ENCODE measurements at places on chromosomes 5 and 9.

- no peak for DNase-seq
Observed at GRCh38 chr9:97981846-97982682, 1.1 kb upstream of the ANP32B start.

DNA sequence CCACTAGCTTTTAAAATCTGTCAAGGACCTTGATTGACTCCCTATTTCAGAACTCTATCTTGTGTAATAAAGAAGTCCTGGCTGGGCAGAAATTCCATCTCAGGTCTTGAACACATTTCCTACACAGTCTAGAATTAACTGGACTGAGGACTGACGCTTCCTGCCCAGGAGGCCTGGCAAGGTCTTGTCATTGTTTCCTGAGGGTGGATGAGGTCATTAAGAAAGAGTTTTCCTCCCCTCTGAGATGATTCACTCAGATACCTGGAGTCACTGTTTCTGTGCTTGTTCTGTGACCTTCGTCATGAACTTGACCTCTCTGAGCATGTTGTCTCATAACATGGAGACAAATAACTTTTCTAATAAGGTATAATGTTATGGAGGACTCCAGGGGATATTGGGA lies 10.0 kb downstream of the MTAP start:
- DNase-seq: no peak

- DNase-seq: peak; percentile 88
Observed at GRCh38 chr5:181246276-181247049, 2.8 kb upstream of the RACK1 start.

- DNase-seq: peak; percentile 44
Observed at GRCh38 chr5:1488882-1489680, 34.7 kb downstream of the LPCAT1 start.

DNA sequence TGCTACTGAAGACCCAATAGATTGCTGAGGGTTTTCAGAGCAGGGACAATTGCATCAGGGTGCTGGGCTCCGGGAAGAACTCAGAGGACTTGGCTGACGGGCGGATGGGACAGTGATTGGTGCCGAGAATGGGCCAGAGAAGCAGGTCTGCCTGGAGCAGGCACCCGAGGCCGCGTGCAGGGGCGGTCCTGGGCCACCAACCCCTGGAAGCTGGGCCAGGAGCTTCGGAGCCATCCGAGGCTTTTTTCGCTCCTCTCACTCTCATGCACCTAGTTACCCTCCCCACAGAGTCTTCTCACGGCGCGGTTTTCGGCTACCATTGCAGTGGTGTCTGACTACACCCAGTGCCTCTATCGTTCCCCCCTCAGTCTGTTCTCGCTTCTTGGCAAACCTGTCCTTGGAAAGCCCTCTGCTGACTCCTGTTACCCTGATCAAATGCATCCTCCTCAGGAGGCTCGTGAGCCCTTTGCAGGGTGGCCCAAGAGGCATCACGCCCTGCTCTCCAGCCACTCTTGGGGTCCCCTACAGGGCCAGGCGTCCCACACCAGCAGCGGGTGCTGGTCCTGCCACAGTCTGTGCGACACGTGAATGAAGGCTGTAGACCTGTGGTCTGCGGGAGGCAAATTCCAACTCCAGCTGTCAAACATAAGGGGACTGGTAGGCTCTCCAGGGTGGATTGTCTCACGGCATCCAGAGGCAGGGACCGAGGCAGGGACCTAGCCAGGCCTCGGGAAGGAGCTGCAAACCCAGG lies 1.2 kb upstream of the CLPTM1L start:
- no peak for DNase-seq

DNA sequence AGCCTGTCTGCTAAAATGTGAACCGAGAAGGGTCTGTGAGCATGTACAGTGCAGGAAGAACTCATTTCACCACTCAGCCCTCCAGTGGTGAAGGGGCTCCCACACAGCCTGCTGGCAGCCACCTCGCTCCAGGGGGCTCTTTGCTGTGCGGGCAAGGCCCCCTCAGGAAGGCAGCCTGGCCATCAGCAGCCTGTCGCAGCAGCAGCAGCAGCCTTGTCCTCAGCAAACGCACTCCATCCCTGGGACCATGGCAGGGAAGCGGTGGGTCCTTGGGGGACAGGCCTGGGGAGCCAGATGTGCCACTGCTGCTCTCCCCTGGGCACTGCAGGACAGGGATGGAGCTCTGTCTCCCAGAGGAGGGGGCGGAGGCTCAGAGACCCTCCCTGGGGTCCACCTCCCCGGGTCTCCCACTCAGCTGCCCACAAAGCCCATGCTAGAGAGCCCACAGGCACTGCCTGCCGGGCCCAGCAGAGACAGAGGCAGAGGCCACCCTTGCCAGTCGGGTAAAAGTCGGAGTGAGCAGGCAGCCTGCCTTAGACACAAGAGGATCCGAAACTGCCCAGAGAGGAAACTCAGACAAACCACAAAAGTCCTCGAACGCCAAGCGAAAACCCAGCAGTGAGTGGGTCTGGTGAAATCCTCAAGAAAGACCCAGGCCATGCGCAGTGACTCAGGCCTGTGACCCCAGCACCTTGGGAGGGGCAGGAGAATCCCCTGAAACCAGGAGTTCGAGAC lies 8.0 kb downstream of the BRD3 start:
- no peak for DNase-seq

GRCh38 chr9:127940593-127940992 lies 2.9 kb upstream of the DPM2 start:
- no peak for DNase-seq

- DNase-seq: peak; percentile 31
Observed at GRCh38 chr5:59528202-59528862, 365.2 kb downstream of the PDE4D start.

DNA sequence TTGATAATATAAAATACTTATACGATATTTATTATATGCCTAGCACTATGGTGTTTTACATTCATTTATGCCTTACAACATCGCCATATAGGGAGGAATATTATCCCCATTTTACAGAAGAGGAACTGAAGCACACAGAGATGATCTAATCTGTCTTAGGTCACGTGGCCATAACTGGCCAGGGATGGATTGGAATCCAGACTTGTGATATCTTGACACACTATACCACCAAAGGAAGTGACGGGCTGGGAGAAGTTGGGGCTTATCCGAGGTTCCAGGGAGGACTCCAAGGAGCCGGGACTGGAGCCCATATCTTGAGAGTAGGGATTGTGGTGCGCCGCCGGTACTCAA lies 129.8 kb downstream of the TMEM174 start:
- no peak for DNase-seq

DNA sequence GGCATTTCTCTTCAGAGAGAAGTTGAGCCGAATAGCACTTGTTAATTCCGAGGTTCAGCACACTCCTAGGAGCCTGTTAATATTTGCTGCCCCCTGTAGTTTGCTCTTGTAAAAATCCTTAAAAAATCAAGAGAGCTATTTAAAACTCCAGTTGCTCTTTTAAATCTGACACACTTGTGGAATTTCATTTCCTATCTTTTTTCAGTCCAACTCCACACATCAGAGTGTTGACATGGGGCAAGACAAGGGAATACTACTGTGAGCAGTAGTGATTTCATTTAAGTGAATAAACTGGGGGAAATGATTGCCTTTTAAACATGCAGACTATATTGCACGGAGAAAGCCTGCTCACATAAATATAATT lies 1096.3 kb upstream of the DMAC1 start:
- DNase-seq: no peak

DNA sequence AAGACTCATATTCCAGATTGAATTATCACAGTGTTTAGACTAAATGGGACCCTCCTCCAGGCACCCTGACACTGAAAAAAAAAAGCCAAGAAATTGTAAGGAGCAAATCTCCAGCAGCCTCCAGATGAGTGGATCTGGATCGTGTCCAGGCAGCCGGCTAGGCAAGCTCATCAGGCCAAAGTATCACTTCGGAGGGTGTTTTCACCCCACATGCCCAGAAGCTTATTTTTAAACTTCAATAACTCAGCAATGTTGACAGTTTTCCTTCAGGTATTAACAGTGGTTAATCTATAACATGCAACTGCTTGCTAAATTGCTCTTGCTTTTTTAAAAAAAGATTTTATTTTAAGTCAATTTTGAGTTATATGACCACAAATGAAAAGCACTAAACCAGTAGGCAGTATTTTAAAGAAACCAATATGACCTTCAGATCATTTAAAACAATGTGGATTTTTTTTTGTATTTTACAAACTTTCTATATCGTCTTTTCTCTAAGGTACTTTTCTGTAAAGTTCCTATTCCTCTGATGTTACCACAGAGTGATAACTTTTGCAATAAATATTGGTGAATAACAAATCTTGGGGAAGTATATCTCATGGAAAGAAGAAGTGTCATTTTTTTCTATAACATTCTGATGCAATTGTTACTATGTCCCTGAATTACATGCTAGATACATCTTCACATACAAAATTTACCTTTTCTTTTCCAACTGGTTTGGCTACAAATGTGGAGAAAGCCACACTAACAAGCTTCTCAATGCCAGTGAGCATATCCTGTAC lies 30.7 kb downstream of the ACOT12 start:
- no peak for DNase-seq
